Fibroblast of skin of left biceps (primary cell): ENCODE measurements at places on chromosomes 5 and 9.

- no peak for DNase-seq
These were observed 174.4 kb downstream of the HSPA4 start for GRCh38 chr5:133226186-133226585.

DNA sequence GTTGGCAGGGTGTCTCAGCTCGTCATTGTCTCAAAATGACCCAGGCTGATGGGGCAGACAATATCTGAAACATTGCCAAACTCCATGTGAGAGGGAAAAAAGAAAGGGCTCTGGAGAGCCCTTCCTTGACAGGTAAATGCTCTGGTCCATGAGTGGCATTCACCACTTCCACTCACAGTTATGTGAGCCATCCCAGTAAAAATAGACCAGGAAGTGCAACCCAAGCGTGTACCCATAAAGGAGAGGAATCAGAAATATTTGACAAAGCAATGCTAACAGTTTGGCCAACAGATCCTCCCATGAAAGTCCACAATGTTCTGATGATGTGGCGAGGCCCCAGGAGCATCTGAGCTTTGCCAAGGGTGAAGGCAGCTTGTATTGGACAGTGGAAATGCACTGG, 49.4 kb downstream of the ASTN2 start:
- no peak for DNase-seq

GRCh38 chr9:105281926-105282325, 37.5 kb downstream of the SLC44A1 start:
- DNase-seq = no peak

- DNase-seq = no peak
These were observed 6.1 kb downstream of the BASP1 start for GRCh38 chr5:17223367-17224185.

- DNase-seq = no peak
These were observed 15.3 kb downstream of the STOM start for GRCh38 chr9:121354762-121355161.

- no peak for DNase-seq
These were observed 22.3 kb downstream of the BNC2 start for GRCh38 chr9:16848179-16848578.

DNA sequence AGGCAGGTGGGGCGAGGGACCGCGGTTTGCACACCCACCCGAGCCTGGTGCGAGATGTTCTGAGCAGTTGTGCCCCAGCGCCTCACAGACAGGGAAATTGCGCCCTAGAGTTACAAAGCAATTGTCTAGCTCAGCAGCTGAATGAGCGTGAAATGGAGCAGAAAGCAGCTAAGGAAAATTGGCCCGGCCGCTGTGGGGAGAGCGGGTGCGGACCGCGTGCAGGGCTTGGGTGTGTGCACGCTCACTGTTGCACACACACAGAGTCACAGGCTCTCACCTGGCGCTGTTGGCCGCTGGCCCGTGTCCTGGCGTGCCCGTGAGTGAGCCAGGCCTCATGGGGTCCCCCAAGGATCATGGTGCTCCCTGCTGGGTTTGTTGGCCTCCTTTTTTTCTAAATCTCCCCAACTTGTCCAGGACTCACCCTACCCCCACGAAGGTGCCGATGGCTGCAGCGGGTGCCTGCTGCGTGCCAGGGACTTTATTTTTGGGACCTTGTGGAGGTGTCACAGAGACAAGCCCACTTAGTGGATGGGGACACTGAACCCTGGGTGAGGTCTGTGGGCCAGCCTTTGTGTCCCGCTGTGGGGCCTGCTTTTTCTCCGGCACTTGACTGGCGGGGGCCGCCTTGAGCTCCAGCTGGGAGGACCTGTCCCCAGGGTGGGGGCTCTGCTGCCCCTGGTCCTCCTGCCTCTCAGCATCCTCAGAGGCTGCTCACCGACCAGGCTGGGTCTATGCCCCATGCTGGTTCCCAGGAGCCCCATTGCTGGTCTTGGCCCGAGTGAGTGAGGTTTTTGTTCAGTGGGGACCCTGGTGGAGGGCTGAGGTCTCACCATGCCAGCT, 5.2 kb downstream of the RXRA start:
- DNase-seq = no peak

DNA sequence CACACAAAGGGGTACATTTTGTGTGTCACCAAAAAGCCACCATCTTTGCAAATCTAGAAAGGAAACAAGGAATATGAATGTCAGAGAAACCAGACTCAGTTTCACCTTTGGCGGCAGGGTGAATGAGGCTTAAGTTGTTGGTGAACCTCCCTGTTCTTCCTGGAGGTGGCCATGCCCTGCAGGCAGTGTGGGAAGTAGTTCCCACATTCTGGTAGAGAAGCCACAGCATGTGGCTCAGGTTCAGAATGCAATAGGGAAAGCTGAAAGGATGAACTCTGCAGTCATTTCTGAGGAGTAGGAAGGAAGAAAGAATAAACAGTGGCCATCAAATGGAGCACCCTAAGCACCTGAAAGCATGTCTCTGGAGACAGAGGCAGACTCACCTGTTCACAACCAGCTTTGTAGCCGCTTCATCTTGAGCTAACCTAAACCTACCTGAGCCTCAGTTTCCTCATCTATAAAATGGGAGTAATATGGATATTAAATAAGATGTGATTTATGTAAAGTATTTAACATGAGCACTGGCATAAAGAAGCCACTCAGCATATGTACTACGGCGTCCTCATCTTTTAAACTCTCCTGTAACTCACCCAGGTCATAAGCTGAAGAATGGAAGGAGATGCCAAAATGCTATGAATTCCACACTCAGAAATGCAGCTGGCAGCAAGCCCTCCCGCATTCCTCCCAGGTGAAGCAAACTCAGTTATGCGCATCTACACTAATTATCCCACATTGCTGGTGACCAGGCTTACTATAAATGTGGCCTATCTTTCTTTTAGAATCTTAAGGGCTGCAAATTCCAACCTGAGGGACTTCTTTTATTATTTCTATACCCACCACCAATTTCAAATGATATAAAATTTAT, 86.0 kb downstream of the ZNF608 start:
- DNase-seq = no peak

- DNase-seq = peak; percentile 71
These were observed 549.7 kb downstream of the CSNK1G3 start for GRCh38 chr5:124061663-124062062.

GRCh38 chr5:74188351-74189105, 452.0 kb downstream of the ENC1 start:
- DNase-seq = no peak

DNA sequence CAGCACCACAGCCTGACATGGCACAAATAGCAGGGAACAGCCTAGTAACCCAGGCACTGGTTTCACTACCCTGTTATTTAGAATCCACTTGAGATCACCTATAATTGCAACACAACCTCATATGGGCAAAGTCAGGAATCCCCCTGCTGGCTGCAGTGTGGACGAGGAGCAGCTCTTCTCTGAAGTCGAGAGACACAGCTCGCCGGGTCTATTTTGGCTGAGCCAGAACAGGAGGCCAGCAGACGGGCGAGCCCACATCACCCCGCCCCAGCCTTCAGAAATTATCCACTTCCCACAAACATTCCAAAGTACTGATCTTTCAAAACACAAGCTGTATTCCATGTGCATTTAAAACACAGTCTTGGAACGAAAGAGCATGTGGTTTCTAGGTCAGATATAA, 179.0 kb downstream of the ROR2 start:
- peak; percentile 91 for DNase-seq

- no peak for DNase-seq
These were observed 22.6 kb upstream of the HK3 start for GRCh38 chr5:176921714-176922113.

- no peak for DNase-seq
These were observed 112.4 kb downstream of the ACER2 start for GRCh38 chr9:19521205-19521604.

DNA sequence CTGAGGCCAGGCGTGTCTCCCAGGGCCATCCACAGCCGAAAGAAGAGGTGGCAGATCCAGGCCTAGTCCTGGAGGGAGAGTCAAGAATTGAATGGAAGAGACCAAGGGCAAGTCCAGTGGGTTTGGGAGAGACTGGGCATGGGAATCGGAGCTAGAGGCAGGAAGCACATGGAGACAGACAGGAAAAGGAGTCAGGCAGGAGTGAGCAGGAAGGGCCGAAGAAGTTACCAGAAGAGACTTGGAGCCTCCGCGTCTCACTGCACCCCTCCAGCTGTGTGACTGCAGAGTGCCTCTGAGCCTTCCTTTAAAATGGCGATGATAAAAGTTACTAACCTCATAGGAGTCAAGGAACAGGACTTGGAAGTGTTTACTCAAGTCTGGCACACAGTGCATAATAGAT, 64.4 kb upstream of the ANGPTL2 start:
- DNase-seq = no peak

GRCh38 chr5:67693956-67694809, 497.6 kb upstream of the CD180 start:
- DNase-seq = peak; percentile 3

DNA sequence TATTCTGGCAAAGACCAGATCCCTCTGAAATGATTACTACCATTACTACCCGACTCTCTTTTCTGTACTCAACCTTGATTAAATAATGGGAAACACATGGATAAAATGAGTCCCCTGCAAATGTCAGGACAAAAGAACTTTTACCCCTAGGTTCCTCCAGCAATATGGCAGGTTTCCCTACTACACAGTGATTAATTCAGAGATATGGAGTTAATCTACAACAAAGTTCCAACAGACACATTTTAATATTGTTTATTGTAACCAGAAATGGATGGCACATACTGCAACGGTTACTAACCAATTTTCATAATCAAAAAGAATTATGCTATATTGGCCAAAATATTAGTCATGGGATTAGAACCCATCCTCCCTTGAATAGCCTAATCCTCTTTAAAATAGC, 294.8 kb downstream of the ATPSCKMT start:
- no peak for DNase-seq

DNA sequence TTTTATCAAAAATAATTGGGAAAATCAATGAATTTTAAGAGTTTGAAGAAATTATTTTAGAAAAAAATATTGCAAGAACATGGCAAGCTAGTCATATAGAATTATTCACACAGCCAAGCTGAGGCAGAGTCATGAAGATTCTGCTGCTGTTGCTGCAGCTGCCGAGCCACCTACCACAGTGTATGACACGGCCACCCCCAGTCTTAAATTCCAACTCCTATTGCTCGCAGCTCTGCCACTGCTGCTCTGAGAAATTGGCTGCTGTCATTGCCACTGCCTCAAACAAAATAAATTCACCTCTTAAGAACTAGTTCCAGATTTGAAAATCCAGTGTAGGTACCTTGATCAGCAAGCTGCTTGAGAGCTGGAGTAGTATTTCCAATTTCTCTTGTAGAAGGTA, 1318.8 kb upstream of the ACO1 start:
- DNase-seq = no peak

DNA sequence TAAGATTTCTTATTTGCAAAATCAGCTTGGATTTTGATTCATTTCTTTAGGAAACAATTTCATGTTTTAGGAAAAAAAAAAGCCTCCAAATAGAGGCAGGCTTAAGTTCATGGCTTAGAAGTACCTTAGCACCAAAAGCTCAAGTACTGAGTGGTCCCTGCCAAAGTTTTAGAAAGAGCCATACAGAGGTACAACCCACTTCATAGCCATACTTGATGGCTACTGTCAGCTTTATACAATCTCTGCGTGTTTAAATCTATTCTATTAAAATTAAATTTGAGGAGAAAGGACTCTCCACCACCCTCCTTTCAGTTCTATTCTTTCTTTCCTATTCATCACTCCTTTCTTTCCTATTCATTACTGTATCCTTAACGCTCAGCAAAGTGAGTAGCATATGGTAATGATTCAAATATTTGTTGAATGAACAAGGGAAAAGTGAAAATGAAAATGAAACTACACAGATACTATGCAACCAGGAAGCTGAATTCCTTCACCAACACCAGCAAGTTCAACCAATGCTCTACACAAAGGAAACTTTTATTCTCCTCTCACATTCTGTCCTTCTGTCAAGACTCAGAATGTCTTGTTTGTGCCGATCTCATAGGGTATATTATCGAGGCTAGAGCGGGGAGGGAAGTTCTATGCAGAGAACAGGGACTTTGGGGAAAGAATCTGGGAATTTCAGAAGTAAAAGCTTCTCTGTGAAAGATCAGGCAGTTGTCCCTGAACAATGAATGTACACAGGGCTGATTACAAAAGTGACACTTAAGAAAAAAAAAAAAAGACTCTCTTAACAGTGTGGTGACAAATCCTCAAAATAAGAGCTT, 138.6 kb upstream of the SPEF2 start:
- peak; percentile 25 for DNase-seq

- no peak for DNase-seq
These were observed 220.7 kb upstream of the IL12B start for GRCh38 chr5:159550951-159551350.

- no peak for DNase-seq
These were observed 7.1 kb downstream of the STK10 start for GRCh38 chr5:172180936-172181335.

DNA sequence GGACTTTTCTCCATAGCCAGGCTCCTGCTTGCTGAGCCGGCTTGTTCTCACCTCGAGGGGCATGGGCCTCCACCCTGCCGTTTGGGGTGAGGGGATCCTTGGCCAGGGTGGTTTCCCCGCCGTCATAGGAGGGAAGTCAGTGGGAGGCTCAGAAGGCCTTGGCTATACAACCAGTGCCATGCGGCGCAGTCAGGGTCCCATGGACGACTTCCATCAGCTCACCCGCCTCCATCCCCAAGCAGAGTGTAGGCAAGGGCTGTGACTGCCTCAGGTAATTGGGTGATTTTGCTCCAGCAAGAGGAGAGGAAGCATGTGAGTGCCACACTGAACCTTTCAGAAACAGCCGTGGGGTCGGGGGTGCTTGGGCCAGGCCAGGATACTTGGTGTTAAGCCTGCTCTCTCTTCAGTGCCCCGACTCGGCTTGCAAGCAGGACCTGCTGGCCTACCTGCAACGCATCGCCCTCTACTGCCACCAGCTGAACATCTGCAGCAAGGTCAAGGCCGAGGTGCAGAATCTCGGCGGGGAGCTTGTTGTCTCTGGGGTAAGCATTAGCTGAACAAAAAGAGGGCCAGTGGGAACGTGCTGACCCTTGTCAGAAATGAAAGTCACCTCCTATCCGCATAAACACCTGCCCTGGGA, 57.2 kb upstream of the LRRTM2 start:
- no peak for DNase-seq

- no peak for DNase-seq
These were observed 27.9 kb upstream of the ANXA2R start for GRCh38 chr5:43068037-43068436.

GRCh38 chr9:4324513-4324912, 24.6 kb upstream of the GLIS3 start:
- DNase-seq = peak; percentile 89

DNA sequence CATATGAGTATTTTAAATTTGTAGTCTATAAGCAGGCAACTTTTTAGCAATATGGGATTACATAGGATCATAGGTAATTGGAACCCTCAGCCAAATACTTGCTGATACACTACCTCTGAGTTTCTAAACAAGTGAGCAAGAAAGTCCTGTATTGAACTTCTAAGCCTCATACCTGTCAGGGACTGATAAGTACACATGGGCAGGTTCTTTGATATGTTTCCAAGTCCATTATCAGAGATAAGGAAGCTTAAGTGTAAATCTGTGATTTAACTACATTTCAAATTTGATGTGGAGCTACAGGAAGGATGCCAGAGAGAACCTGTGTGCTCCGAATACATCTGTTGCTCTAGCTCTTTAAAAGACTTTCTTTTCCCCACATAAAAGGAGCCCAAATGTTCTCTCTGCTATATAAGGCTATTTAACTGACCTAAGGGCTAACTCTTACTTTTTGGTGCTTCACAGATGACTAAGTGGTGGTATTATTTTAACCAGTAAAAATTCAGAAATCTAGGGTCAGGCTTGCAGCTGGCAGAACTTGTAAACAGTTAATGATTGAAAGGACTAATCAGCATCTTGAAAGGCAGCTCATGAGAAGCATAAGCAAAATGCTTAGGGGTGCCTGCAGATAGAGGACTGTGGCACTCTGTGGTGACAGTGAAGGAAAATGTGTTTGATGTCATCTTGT, 228.6 kb downstream of the NR3C1 start:
- no peak for DNase-seq

GRCh38 chr5:143509758-143510221, 106.3 kb upstream of the NR3C1 start:
- no peak for DNase-seq
